Lower lobe of right lung (tissue), 2 donors: ENCODE measurements at places on chromosomes 6 and 20.

DNA sequence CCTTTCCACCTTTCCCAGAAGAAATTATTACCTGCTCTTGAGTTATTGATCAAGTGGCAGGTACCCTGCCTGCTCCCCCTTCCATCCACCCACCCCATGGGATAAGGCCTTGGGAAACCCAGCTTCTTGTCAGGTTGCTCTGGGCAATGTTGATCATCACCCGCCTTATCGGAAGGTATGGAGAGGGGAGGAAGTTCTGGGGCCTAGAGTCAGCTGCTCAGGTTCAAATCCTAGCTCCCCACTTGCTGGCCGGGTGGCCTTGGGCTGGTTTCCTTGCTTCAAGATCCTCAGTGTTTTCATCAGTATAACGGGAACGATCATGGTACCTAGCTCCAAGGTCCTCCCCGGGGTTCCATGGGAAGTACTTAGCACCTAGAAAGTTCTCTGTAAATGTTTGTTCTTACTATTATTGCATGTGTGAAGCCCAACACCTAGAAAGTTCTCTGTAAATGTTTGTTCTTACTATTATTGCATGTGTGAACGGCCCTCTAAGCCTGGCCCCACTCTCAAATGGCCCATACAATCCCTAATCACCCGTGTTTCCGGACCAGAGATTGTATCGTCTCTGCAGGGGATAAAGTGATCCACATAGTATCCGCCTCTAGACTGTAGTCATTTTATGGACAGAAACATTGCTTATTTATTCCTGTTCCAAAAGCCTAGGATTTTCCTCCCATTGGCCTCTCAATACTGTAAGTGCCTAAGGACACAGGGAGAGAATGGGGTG is 1.1 kb upstream of the PREX1 start:
- peak overlapping the region; percentile 79 for H3K27ac ChIP-seq
- peak overlapping the region; percentile 69 for H3K4me3 ChIP-seq
- H3K4me1 ChIP-seq: peaks cover 54% of the 10 kb centered on the region
- no peaks in the 10 kb centered on the region for H3K36me3 ChIP-seq
- no peak for DNase-seq

GRCh38 chr6:148689168-148689567 is 57.7 kb upstream of the UST start:
- H3K4me3 ChIP-seq: no peak overlapping the region
- no peak overlapping the region for H3K27ac ChIP-seq
- H3K27me3 ChIP-seq: no peaks in the 10 kb centered on the region
- no peaks in the 10 kb centered on the region for H3K4me1 ChIP-seq
- H3K36me3 ChIP-seq: no peaks in the 10 kb centered on the region
- DNase-seq: no peak

DNA sequence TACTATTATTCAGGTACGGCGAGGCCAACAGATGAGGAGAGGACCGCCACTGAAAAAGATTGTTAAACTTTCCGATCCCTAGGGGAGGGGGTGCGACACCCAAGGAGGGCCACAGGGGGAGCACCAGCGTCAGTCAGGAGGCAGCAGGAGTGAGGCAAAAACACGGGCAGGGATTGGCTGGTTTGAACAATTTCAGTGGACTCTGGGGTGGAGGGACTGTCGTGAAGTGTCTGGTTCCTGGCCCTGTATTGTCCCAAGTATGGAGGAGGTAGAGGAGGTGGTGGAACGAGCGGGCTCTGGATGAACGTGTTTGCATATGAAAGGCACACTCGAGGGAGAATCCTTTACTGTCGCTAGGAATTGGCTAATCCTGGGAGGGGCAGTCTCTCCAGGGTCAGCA is 32.5 kb upstream of the MCUR1 start:
- H3K4me1 ChIP-seq: no peaks in the 10 kb centered on the region
- no peak overlapping the region for H3K4me3 ChIP-seq
- H3K27me3 ChIP-seq: peaks cover 5% of the 10 kb centered on the region
- no peaks in the 10 kb centered on the region for H3K36me3 ChIP-seq

GRCh38 chr6:113288409-113288808 is 568.7 kb upstream of the MARCKS start:
- peaks cover 6% of the 10 kb centered on the region for H3K4me1 ChIP-seq
- no peak overlapping the region for H3K4me3 ChIP-seq
- DNase-seq: no peak
- H3K27ac ChIP-seq: no peak overlapping the region
- no peaks in the 10 kb centered on the region for H3K27me3 ChIP-seq

DNA sequence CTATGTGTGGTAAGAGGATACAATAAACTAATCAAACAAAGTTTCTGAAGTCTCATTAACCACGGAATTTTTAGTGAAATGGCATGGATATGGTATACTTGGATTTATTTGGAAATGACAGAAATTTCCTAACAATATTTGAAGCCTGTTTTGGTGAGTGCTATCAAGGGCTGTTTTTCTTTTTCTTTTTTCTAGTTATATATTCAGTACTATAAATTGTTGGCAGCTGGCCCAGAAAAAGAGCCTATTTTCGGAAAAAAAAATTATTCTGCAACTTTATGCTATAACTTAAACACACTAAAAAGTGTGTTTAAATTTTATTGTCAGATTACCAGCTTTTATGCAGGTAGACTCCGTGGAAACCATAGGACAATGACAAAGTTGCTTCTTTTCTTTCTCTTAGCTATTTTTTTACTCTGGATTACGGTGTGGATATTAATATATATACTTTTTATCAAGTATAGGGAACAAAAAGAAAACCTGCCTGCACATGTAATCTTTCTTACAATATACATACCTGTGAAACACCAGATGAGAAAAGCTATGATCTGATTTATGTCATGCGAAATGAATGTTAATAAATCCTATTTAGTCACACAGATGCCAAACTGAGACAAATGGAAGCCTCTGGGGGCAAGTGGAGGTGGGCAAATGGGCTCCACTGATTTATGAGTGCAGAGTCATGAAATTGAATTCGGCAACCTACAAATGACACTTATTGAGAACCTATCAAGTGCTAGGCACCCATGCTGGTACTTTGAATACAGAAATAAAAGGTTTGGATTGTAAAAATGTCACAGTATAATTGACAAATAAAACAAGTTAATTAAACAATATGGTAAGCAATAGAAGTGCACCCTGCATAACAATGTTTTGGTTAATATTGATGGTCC is 919.5 kb upstream of the FLRT3 start:
- no peak overlapping the region for H3K4me3 ChIP-seq
- H3K27ac ChIP-seq: no peak overlapping the region
- H3K36me3 ChIP-seq: no peaks in the 10 kb centered on the region
- no peak for DNase-seq

DNA sequence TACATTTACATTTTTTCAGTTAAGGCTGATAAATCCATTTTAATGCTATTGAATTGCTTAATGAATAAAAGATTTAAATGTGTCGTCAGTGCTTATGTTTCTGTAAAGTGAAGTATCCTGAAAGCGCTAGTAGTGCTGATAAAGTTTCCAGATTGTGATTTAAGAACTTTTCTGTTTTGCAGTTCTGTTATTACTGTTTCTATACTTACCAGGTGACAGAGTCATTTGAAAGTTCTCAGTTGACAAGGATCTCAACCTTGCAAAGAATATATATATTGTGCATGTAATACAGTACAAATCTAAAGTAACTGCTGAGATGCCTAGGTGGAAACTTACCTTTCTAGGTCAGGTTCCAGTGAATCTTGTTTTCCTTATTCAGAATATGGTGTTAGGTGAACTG is 201.8 kb downstream of the ARID1B start:
- H3K4me1 ChIP-seq: peaks cover 49% of the 10 kb centered on the region
- no peaks in the 10 kb centered on the region for H3K36me3 ChIP-seq
- H3K27me3 ChIP-seq: no peaks in the 10 kb centered on the region
- H3K27ac ChIP-seq: no peak overlapping the region

- no peaks in the 10 kb centered on the region for H3K4me1 ChIP-seq
- no peak overlapping the region for H3K4me3 ChIP-seq
These were observed 363.0 kb downstream of the UTRN start for GRCh38 chr6:144647971-144648651.

- H3K27me3 ChIP-seq: no peaks in the 10 kb centered on the region
- no peak for DNase-seq
- peaks cover 33% of the 10 kb centered on the region for H3K4me1 ChIP-seq
- H3K27ac ChIP-seq: no peak overlapping the region
- no peak overlapping the region for H3K4me3 ChIP-seq
These were observed 64.1 kb upstream of the DDR1 start for GRCh38 chr6:30820193-30820592.

GRCh38 chr6:33762713-33763112 is 16.0 kb upstream of the IP6K3 start:
- H3K27me3 ChIP-seq: no peaks in the 10 kb centered on the region
- no peak overlapping the region for H3K27ac ChIP-seq
- H3K4me3 ChIP-seq: no peak overlapping the region
- peaks cover 6% of the 10 kb centered on the region for H3K4me1 ChIP-seq
- DNase-seq: no peak
- no peaks in the 10 kb centered on the region for H3K36me3 ChIP-seq

DNA sequence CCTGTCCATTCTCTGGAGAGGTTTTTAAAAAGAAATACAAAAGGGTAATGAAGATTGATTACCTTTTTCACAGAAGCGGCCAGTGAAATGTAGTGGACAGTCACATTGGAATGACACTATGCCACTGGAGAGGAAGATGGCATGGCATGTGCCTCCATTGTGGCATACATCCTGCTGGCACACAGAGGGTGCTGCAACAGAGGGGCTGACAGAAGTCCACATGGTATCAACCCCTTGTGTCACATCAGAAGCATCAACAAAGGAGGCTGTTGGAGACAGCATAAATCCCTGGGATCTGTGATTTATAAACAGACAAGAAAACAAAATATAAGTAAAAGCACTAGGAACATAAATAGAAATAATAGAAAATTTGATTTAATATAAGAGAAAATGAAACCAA is 594.9 kb downstream of the PHF3 start:
- DNase-seq: no peak
- no peak overlapping the region for H3K27ac ChIP-seq
- H3K4me3 ChIP-seq: no peak overlapping the region
- H3K27me3 ChIP-seq: no peaks in the 10 kb centered on the region
- H3K4me1 ChIP-seq: no peaks in the 10 kb centered on the region
- no peaks in the 10 kb centered on the region for H3K36me3 ChIP-seq

GRCh38 chr20:51500936-51501335 is 41.6 kb downstream of the NFATC2 start:
- H3K27ac ChIP-seq: no peak overlapping the region
- H3K36me3 ChIP-seq: no peaks in the 10 kb centered on the region
- no peak overlapping the region for H3K4me3 ChIP-seq
- peaks cover 28% of the 10 kb centered on the region for H3K4me1 ChIP-seq
- no peak for DNase-seq
- H3K27me3 ChIP-seq: no peaks in the 10 kb centered on the region

DNA sequence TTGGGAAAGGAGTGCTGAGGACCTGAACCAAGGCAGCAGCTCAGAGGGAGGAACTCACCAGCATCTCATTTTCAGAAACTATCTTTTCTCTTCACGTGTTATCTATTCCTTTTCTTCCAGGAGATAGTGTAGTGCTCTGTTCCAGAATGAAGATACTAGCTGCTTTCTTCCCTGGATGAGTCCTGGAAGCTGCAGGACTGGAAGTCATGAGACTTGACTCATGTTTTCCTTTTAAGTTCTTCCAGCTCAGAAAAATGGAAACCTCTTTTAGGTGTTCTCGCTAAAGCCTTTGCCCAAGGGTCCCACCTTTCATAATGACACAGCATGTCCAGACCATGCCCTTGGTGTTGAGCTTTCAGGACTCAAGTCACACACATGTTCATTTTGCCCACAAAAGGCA is 106.7 kb downstream of the UNC5CL start:
- H3K27ac ChIP-seq: no peak overlapping the region
- H3K27me3 ChIP-seq: no peaks in the 10 kb centered on the region
- no peaks in the 10 kb centered on the region for H3K4me1 ChIP-seq
- H3K4me3 ChIP-seq: no peak overlapping the region
- no peaks in the 10 kb centered on the region for H3K36me3 ChIP-seq

DNA sequence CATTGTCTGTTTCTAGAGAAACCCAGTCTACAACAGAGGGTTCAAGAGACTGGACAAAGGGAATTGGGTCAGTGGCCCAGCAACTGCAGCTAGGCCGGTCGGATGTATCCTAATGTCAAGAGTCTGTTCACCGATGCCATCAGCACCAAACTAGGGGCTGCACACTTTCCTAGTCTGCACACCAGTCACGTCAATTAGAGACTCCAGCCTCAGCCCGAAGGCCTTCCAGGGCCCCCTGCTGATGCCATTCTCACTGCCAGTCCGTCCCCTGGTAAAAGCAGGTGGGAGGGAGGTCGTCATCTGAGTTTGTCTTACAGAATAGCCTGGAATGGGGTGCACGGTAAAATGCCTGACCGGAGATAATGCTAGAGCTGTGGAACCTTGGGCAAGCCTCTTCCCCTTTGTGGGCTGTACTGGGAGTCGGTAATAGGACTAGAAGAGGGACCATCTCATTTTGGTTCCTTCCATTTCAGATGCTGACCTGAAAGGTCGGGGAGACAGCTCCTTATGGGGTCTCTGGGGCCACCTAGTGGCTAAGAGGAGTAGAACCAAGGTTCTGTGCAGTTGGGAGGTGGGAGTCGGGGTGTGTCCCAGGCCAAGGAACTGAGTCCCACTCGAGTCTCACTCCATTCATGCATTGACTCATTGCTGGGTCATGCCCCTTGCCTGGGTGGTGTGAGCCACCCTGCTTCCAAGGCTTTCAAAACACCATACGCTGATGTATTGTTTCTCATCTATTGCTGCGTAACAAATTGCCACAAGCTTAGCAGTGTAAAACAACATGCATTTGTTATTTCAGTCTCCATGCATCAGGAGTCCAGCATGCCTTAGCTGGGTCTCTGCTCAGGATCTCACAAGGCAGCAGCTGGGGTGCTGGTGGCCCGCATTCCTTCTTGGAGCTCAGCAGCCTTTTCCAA is 5.1 kb downstream of the SOX12 start:
- no peak overlapping the region for H3K4me3 ChIP-seq
- H3K4me1 ChIP-seq: peaks cover 34% of the 10 kb centered on the region
- H3K27ac ChIP-seq: peak overlapping the region; percentile 18
- DNase-seq: no peak
- no peaks in the 10 kb centered on the region for H3K27me3 ChIP-seq
- H3K36me3 ChIP-seq: no peaks in the 10 kb centered on the region

DNA sequence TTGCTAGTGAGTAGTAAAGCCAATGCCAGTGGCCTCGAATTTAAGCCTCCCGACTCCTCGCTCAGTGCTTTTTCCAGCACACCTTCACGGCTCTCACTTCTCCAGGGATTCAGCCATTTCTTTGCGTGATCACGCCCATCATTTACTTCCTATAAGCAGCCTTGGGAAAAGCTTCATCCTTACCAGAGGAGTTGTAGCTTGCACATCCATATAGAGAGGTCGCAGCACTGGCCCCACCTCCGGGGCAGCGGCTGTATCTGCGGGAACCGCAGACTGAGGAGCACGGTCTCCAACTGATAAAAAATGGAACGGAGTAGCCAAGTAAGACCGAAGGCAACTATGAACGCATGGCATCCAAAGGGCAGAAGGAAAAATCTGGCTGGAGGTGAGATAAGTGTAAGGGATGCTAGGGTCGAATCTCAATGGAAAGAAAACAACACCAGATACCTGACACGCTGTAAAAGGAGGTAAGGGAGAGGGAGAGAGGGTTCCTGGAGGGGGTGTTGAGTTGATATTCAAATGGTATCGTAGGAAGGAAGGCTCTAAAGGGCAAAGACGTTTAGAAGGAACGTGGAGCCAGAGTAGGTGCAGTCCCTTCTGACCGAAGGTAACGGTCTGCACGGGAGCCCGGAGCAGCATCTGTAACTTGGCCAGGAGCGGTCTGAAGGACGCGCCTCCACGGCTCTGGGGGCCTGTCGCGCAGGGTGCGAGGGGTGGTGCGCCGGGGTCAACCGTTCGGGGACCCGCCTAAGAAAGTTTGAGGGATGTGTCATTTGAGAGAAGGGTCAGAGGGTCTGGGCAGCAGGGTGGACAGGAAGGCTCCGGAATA is 640 bp downstream of the NFS1 start:
- peak overlapping the region; percentile 93 for H3K27ac ChIP-seq
- H3K4me1 ChIP-seq: peaks cover 28% of the 10 kb centered on the region
- H3K27me3 ChIP-seq: no peaks in the 10 kb centered on the region
- H3K4me3 ChIP-seq: peak overlapping the region; percentile 82
- DNase-seq: no peak

- H3K36me3 ChIP-seq: no peaks in the 10 kb centered on the region
- H3K4me1 ChIP-seq: peaks cover 16% of the 10 kb centered on the region
These were observed 135.5 kb upstream of the LRFN2 start for GRCh38 chr6:40722553-40723258.
